ENCODE measurements at places on chromosomes 5 and 9. TPM values are rescaled to one million over a fixed set of nuclear protein-coding genes. Genes with fewer than 3 reads are reported as not detected.

- H3K36me3 ChIP-seq: no peaks in the 10 kb centered on the region
- no peak for DNase-seq
- H3K4me3 ChIP-seq: no peak overlapping the region
- peaks cover 7% of the 10 kb centered on the region for H3K27me3 ChIP-seq
- H3K4me1 ChIP-seq: no peaks in the 10 kb centered on the region
Measured at GRCh38 chr5:66666778-66667177, 70.6 kb downstream of the MAST4 start.

DNA sequence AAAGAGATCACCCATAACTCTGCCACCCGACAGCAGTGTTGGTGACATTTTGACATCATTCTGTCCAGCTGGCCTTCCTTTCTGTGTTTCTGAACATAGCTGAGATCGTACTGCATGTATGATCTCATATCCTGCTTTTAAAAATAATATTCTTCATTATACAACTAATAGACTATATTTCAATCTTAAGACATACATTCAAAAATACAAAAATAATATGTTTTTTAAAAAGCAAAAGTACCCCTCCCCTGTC is 47.7 kb upstream of the RPL26L1 start:
- no peaks in the 10 kb centered on the region for H3K4me1 ChIP-seq
- no peak for DNase-seq
- no peak overlapping the region for H3K27ac ChIP-seq
- no peaks in the 10 kb centered on the region for H3K27me3 ChIP-seq
- H3K36me3 ChIP-seq: no peaks in the 10 kb centered on the region

DNA sequence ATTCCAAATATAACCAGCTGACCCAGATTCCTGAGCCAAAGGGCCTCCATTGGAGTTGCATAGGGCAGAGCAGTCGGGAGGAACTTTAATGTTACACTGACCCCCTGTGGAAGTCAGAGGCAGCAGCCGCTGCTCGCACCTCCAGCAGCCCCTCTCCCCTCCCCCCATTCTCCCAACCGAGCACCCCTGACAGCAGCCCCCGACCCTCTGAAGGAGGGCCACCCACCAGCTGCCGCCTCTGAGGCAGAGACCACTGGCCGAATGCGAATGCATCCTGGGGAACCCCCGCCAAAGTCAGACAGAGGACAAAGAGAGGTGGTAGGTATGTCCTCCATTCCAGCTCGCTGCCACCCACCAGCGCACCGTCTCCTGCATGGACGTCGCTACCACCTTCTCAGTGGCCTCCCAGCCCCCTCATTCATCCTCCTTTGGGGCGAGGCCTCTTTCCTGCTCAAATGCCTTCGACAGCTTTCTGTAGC is 231.0 kb downstream of the CDK5RAP2 start:
- H3K4me1 ChIP-seq: peaks cover 4% of the 10 kb centered on the region
- H3K36me3 ChIP-seq: no peaks in the 10 kb centered on the region
- H3K27me3 ChIP-seq: peaks cover 8% of the 10 kb centered on the region
- DNase-seq: no peak
- H3K27ac ChIP-seq: no peak overlapping the region
- no peak overlapping the region for H3K4me3 ChIP-seq

DNA sequence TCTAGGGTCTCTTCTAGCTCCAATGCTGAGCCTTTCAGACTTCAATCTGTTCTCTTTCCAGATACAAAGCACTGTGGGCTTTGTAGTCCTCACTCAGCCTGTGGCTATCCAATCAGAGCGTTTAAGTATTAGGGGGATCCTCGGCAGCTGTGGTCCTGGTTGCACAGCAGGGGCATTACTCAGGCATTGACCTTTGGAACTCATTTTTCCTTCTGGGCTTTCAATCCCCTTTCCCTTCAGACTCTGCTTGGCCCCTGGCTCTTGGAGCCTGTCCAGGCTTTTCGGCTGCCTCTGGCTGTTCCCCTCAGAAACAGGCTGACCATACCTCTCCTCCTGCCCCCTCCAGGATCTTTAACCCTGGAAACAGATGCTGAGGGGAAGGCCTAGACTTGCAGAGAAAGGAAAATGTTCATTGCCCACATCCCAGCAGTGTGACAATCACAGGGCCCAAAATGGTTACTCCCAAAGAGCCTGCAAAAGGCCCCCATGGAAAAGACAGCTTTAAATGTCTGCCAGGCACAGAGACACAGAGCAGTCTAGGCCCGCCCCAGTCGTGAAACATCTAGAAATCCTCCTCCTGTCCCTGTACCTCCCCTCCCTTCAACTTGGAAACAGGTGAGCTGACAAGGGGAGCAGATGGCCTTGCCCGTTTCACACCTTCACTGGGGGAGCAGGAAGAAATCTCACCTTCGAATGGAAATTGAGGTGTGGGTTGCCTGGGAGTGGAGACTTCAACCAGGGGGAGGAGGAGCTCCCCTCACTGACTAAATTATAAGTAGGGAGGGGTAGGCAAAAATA is 13.7 kb downstream of the C1QTNF2 start:
- H3K27me3 ChIP-seq: no peaks in the 10 kb centered on the region
- H3K4me3 ChIP-seq: no peak overlapping the region
- no peak for DNase-seq
- no peaks in the 10 kb centered on the region for H3K4me1 ChIP-seq
- H3K36me3 ChIP-seq: no peaks in the 10 kb centered on the region

The RAD50 gene
- total RNA-seq: 36.1 TPM

DNA sequence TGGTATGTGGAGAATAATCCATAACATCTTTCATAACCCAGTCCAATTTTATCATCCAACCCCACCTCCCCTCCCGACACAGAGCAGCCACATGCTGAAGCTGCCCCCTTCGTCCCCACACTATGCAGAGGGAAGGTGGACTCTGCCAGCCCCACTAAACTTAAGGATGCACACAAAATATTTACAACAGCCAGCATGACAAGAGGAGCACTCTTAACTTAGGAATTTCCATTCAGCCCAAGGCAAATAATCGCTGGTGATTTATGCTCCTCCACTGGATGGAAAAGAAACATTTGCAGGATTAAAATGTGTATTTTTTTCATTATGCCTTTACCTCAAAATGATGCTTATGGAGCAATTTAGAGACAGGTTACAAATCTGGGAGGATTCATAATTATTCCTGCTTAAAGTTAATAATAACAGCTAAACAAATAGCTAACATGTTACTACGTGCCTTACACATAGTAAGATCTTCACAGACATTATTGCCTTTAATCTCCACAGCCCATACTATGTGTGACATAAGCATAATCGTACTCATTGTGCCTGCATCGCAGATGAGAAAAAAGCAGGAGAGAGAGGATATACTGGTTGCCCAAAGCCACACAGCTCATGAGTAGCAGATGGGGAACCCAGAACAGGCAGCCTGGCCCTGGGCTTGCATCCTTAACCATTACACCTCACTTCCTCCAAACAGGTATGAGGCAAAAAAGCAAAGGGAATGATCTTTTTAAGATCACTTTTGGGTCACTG is 92.6 kb downstream of the GLIS3 start:
- no peaks in the 10 kb centered on the region for H3K4me1 ChIP-seq
- H3K27me3 ChIP-seq: no peaks in the 10 kb centered on the region
- no peak overlapping the region for H3K27ac ChIP-seq
- no peak for DNase-seq
- H3K36me3 ChIP-seq: peaks cover 4% of the 10 kb centered on the region
- H3K4me3 ChIP-seq: no peak overlapping the region

DNA sequence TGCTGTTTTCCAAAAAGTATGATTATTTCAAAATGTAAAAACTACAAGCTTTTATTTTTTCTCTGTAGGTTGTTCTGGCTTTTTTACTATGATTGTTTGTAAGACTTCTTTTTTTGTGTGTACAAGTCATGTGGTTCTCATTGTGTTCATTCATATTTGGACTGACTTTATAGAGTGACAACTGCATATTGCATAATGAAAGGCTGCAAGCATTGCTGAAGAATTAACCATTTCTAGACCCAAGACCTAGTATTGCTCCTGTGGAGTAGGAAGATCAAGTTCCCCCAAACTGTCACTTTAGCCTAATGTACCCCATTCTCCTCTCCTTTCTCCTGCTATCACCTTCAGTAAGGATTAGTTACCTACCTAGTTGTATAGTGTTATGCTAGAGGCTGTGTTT is 10.0 kb downstream of the MAP1B start:
- no peak overlapping the region for H3K27ac ChIP-seq
- no peaks in the 10 kb centered on the region for H3K36me3 ChIP-seq
- no peak for DNase-seq
- H3K4me1 ChIP-seq: no peaks in the 10 kb centered on the region
- H3K27me3 ChIP-seq: peaks cover 20% of the 10 kb centered on the region

The AOPEP gene
- 10.8 TPM for total RNA-seq

The DMRT2 gene
- not detected for total RNA-seq

- H3K4me1 ChIP-seq: no peaks in the 10 kb centered on the region
- H3K36me3 ChIP-seq: no peaks in the 10 kb centered on the region
- H3K4me3 ChIP-seq: no peak overlapping the region
- no peaks in the 10 kb centered on the region for H3K27me3 ChIP-seq
- no peak overlapping the region for H3K27ac ChIP-seq
Measured at GRCh38 chr5:82670692-82671091, 392.5 kb upstream of the RPS23 start.

Measured in naive thymus-derived CD8-positive, alpha-beta T cell (primary cell).